Large intestine (tissue), 12 donors: ENCODE measurements at places on chromosomes 16 and 17.

- no peak for DNase-seq
These were observed at the start of gene CNTNAP1 for GRCh38 chr17:42681976-42682721. Gene CNTNAP1, plus strand, starts transcription at chr17:42682531. Its CDS starts 299 bp downstream, at chr17:42682830.

DNA sequence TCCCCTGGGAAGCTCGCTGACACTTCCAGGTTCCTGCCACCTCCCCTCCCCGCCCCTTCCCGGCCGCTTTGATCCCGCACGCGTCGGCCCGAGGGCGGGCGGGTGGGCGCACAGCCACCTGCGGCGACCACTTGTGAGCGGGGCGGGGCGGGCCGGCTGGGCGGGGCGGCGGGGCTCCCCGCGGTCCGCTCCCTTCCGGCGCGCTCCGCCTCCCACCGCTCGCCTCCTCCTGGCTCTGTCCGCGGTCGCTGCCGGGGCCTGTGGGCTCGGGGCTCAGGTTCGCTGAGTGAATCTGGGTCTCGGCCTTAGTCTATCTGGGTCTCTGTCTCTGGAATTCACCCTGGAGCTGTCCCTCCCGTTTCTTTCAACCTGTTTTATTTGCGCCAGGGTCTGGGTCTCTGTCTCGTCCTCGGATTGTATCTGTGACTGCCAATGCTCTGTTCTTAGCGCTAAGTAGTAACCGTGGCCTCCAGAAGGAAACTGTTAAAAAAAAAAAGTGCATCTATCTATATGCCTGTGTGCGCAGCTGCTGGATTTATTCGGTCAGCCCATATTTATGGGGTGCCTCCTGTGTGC lies 2.7 kb upstream of the HES7 start:
- DNase-seq, result peak; percentile 72

- no peak for DNase-seq
These were observed 417.5 kb downstream of the CDH11 start for GRCh38 chr16:64704386-64704785.

DNA sequence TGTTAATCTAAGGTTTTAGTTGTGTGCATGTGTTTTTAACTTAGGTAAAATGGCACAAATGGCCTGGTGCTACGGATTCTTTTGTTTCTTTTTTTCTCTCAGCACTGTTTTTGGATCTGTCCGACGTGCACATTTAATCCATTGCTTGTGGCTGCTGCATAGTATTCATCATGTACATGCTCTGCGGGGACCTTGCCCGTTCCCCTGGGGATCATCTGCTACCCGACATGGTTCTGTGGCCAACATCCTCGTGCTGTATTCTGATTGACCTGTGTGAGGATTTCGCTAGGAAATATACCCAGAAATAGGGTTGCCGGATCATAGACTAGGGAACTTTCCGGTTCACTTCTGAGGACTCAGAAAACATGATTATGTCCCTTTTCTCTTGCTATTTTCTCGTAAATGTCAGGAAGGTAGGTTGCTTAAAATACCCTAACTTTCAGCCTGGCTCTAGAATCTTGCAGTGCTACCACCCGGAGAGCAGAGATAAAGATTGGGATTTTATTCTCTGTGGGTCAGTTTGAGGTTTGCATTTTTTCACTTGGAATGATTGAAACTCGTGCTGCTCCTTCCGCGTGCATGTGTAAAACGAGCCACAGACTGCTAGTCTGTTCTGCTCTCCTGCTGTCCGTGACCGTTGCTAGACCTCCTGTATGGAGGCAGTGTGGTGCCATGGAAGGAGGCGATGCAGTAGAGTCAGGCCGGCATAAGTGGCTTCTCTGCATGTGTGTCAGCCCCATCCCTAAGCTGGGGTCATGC lies 42.9 kb downstream of the LDHD start:
- DNase-seq, result no peak
